HCT116 (cell line): ENCODE measurements at places on chromosomes 1 and 21. TPM values are rescaled to one million over a fixed set of nuclear protein-coding genes. Genes with fewer than 3 reads are reported as not detected.

The FLG2 gene
- not detected for total RNA-seq

The DNAJC28 gene
- 0.81 TPM for total RNA-seq

The HSPA6 gene
- not detected for total RNA-seq

The CAMK1G gene
- not detected for total RNA-seq

The TDRD5 gene
- total RNA-seq, result 0.25 TPM

The TSACC gene
- 1.0 TPM for total RNA-seq

GRCh38 chr1:206723805-206724472 is 39.2 kb downstream of the MAPKAPK2 start:
- DNase-seq, result no peak
- H3K4me1 ChIP-seq, result peaks cover 16% of the 10 kb centered on the region; the same call in 1 of the 2 replicates
- no peak overlapping the region for H3K4me3 ChIP-seq
- H3K27ac ChIP-seq, result no peak overlapping the region

- H3K27me3 ChIP-seq, result peaks cover 20% of the 10 kb centered on the region
- H3K27ac ChIP-seq, result no peak overlapping the region
- H3K4me1 ChIP-seq, result no peaks in the 10 kb centered on the region
- H3K36me3 ChIP-seq, result no peaks in the 10 kb centered on the region
Measured at GRCh38 chr1:201585093-201585483, 46.2 kb downstream of the NAV1 start.

DNA sequence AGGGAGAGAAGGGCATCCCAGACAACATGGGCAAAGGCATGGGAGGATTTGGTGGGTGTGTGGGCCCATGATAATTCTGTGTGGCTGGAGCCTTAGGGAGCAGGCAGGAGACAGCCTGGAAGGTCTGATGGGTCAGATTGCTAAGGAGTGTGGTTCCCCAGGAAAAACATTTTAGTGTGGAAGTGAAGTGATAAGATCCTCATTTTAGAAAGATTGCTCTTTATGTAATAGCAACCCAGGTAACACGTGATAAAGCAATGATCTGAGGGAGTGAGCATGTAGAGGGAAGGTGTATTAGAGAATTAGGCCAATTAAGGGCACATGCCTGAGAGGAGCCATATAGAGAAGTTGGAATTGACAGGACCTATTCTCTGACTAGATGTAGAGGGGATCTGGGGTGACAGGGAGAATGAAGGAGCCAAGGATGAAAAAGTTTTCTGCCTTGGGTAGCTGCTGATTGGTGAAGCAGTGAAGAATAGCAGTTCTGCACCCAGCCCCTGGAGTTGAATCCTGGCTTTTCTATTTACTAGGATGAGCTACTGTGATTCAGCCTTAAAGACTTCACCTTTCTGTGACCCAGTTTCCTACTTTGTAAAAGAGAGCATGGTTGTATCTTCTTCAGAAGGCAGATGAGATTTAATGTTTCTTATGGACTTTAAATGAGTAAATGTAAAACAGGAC is 18.7 kb upstream of the SLAMF6 start:
- no peaks in the 10 kb centered on the region for H3K27me3 ChIP-seq
- H3K27ac ChIP-seq, result no peak overlapping the region
- no peaks in the 10 kb centered on the region; the same call in 1 of the 2 replicates for H3K4me1 ChIP-seq
- H3K36me3 ChIP-seq, result no peaks in the 10 kb centered on the region
- no peak for DNase-seq

- peak within 1 kb of the TSS; percentile 87 for H3K4me3 ChIP-seq
- peak; percentile 61 for DNase-seq
- peaks cover 26% of the 10 kb centered on the region for H3K4me1 ChIP-seq
- H3K36me3 ChIP-seq, result no peaks in the 10 kb centered on the region
Measured at GRCh38 chr1:26959722-26960624, at the start of gene KDF1. Gene KDF1 (minus strand): TSS chr1:26960468. CDS start chr1:26952380, 8,088 bp downstream.

GRCh38 chr1:111904478-111905218 is 84.8 kb downstream of the KCND3 start:
- DNase-seq, result no peak
- H3K36me3 ChIP-seq, result no peaks in the 10 kb centered on the region
- H3K27ac ChIP-seq, result no peak overlapping the region
- peaks cover 58% of the 10 kb centered on the region; the same call in 1 of the 2 replicates for H3K27me3 ChIP-seq
- no peaks in the 10 kb centered on the region for H3K4me1 ChIP-seq
- no peak overlapping the region for H3K4me3 ChIP-seq

- H3K4me1 ChIP-seq, result peaks cover 13% of the 10 kb centered on the region
- H3K27ac ChIP-seq, result no peak overlapping the region
- H3K27me3 ChIP-seq, result no peaks in the 10 kb centered on the region
- no peaks in the 10 kb centered on the region for H3K36me3 ChIP-seq
- DNase-seq, result no peak
Measured at GRCh38 chr1:172487550-172487949, 43.7 kb upstream of the PIGC start.

DNA sequence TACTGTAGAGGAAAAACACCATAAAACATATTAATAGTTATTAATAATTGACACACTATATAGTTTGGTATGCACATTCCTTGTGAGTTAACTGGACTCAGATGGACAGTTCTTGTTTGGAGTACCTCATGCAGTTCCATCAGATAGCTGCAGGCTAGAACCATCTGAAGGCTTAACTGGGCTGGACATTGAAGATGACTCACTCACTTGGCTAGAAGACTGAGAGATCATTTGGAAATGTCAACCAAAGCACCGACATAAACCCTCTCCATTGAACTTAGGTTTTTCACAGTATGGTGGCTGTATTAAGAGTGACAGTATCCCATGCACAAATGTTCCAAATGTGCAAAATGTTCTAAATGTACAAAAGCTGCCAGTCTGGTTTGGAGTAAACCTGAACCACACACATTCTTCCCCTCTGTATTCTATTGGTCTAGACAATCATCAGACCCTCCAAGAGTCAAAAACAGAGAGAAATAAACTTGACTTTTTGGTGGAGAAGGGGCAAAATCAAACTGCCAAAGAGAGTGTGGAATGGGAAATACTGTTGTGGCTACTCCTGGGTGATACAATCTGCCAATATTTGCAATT is 708.4 kb downstream of the KCNT2 start:
- H3K36me3 ChIP-seq, result no peaks in the 10 kb centered on the region
- no peak overlapping the region for H3K27ac ChIP-seq
- DNase-seq, result no peak
- H3K4me1 ChIP-seq, result no peaks in the 10 kb centered on the region
- H3K4me3 ChIP-seq, result no peak overlapping the region

DNA sequence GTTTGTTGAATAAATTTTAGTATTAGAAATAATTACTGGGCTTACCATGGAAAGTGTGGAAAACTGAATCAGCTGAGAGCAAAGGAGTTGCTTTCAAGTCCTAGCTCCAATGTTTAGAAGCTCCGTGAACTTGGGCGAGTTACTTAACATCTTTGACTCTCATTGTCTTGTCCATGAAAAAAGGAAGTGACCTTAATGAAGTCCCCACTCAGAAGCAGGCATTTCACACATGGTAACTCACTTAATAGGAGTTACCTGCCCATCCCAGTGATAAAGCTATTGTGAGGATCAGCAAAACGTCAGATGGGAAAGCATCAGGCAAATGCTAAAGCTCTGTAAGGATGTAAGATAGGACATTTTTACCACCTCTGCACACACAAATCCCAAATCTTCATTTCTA is 34.0 kb upstream of the GADD45A start:
- no peaks in the 10 kb centered on the region for H3K27me3 ChIP-seq
- H3K36me3 ChIP-seq, result no peaks in the 10 kb centered on the region
- no peaks in the 10 kb centered on the region for H3K4me1 ChIP-seq
